ENCODE measurements at places on chromosomes 6 and 20.

DNA sequence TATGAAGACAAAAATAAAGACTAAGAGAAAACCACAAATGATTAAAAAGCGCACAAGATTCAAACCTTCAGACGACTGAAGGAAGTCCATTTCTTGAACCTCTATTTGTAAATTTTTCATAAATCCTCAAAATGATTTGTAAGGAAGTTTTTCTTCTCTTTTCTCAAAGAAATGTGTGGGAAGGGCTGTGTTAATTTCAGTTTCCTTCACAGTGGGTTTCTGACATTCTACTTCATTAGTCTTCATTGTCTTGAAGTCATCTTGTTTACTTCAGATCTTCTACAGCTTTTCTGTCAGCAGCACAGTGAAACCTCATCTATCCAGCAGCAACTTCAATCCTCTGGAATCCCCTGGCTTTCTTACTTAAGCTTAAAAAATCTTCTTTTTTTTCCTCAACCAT lies 87.6 kb upstream of the MYLIP start:
- DNase-seq = no peak

GRCh38 chr20:10119336-10119735 lies 84.5 kb downstream of the ANKEF1 start:
- DNase-seq = no peak

DNA sequence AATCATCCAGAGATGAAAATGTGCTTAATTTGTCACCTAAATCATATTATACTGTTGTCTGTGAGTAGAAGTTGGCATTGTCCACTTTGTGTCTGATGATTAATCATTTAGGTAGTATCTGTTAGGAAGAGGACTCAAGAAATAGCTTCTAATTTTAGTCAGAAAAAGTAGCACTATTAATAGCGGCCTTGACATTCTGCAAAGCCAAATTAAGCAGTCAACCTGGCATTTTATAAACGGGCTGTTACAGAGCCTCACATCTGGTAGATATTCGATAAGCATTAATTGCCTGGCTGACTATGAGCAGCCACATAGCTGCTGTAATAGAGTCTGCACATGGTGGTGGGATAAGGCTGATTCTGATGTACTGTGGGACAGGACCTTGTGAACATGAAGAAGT lies 99.5 kb downstream of the KLHL32 start:
- DNase-seq = no peak

GRCh38 chr20:3990716-3991115 lies 24.6 kb downstream of the RNF24 start:
- DNase-seq = no peak

DNA sequence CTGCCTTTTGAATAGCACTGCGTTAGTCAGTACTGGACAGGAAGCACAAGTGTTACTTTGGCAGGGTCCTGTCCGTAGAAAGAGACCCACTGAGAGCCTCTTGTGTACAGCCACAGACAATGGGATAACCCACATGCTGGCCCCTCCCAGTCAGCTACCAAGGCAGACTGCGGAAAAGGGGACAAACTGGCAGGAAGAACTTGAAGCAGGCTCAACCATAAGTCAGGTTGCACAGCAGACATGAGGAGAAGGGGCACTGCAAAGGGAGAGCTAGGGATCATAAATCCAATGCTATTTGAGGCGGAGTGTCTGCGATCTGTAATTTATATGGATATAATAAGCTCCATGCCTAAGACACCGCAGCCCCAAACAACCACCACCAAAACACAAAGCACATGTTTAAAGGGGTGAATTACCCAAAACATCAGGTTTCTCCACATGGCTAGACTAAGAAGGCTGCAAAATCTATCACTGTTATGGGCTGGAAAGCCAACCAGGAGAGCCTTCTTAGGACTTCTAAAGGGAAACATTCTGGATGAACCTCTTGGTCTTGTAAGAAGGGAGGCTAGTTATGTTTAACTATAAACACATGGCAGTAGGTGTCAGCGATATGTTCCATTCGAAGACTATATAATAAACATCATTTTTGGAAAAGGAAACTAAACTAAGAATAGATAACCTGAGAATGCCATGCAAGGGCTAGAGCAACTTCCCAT lies 141.7 kb downstream of the BACH2 start:
- no peak for DNase-seq

- no peak for DNase-seq
Observed at GRCh38 chr20:49983123-49983847, 505 bp downstream of the SNAI1 start.
